NCI-H1436 (cell line): ENCODE measurements at places on chromosomes 12 and 14.

GRCh38 chr14:37278636-37279538, 81.2 kb downstream of the MIPOL1 start:
- no peak for DNase-seq

DNA sequence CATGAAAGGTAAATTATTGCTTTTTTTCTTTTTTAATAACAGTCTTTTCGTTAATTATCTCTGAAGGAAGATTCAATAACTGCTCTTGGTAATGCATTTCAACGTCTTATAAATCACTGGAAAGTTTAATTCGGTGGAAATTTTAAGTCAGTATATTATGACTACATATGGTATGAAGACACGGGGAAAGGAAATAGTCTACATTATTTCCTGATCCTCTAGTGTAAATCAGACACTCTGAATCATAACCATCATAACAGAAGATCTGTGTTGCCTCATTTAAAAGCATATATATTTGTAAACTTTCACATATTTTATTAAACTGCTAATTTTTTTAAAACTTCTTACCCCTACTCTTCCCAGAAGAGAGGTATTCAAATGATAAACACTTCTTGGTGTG, 53.7 kb downstream of the EFCAB11 start:
- DNase-seq, result no peak

DNA sequence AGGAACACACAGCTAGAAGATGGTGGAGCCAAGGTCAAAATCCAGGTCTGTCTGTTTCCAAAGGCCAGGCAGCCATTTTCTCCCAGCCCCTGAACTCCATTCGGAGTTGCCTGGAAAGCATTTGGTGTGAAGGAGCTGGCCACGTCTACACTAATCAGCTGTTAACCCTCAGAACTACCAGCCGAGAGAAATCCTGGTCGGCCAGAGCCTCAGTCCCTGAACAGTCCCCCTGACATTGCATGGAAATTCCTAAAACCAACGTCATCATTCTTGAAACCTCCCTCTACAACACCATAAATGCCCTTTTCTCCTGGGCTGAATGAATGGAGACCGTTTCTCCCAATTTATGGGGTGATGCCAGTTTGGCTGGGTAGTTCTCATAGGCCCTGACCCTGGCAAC, 245.6 kb downstream of the SLC41A2 start:
- no peak for DNase-seq

DNA sequence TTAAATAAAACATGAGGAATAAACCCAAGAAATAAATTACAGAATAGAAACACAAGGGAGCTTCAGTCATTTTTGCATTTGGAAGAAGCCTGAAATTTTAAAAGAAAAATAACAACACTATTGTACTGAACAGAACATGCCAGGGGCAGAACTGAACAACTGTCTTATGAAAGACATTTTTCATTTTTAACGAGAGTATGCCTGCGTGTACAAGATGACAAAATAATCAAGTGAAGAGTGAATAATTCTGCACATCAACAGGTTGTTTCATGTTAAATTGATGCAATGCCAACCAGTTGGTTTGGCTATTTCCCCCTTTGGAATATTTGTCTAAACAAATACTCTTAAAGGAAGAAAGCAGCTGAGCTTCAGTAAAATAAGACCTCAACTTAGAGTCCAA, 103.3 kb upstream of the BTG1 start:
- DNase-seq, result no peak

- peak; percentile 22 for DNase-seq
These were observed 154.9 kb upstream of the AMIGO2 start for GRCh38 chr12:47234576-47235141.

- DNase-seq, result no peak
These were observed 152.3 kb upstream of the OTX2 start for GRCh38 chr14:56962444-56963080.

DNA sequence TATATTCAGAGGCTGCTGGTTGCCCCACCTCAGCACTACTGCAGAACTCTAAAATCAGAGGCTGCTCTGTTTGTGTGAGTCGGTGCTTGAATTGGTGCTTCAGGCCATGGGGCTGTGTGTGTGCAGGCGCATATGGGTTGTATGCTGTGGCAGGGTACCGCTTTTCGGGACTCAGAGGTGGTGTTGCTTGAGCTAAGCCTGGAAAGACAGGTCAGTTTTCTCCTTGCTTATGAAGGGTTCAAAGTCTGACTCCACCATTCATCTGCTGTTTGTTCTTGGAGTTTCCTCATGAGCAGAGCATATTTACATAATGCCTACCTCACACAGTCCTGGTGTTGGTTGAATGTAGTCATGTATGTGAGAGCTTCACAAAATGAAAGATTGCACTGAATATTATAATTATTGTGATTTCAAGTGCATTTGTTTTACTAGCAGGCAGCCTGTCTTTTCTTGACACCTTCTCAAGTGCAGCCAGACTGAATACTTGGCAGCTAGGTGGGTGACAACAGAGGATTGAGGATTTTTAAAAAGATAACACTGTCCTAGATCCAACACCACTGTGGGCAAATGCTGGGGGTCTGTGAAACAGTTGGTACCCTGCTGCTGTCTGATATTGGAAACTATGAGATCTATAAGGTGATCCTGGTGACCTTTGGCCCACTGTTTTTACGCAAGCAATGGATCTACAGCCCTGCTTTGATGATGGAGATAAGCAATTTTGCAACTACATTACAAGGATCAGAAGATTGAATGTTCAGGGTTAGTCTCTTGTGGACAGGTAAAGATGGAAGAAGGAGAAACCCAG, 1.0 kb upstream of the ANG start:
- no peak for DNase-seq

GRCh38 chr14:54650331-54650958, 83.5 kb downstream of the SAMD4A start:
- DNase-seq, result no peak
